ENCODE measurements at places on chromosomes 5 and 9.

- no peak for DNase-seq
Observed at GRCh38 chr5:109877670-109878045, 187.9 kb downstream of the MAN2A1 start.

- no peak for DNase-seq
Observed at GRCh38 chr9:36041506-36041905, 4.8 kb downstream of the RECK start.

GRCh38 chr5:5980538-5980895 lies 397.8 kb downstream of the MED10 start:
- DNase-seq, result no peak

DNA sequence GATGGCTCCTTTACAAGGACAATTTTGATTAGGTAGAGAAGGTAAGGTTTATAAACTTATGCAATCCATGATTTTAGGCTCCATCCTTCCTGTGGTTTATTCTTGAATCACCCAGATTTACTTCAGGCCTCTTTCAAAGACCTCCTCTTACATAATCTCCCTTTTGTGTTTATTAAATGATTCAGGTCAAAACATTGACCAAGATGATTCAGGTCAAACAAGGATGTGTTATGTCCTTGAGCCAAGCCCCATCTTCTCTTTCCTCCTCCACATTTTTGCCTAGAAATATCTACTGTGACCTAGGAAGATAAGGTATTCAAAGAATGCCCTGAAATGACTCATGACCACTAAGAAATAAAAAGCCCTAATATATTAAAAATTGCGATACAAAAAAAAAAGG lies 31.8 kb upstream of the TLR4 start:
- DNase-seq, result no peak

GRCh38 chr5:86974955-86975354 lies 292.7 kb upstream of the RASA1 start:
- no peak for DNase-seq

DNA sequence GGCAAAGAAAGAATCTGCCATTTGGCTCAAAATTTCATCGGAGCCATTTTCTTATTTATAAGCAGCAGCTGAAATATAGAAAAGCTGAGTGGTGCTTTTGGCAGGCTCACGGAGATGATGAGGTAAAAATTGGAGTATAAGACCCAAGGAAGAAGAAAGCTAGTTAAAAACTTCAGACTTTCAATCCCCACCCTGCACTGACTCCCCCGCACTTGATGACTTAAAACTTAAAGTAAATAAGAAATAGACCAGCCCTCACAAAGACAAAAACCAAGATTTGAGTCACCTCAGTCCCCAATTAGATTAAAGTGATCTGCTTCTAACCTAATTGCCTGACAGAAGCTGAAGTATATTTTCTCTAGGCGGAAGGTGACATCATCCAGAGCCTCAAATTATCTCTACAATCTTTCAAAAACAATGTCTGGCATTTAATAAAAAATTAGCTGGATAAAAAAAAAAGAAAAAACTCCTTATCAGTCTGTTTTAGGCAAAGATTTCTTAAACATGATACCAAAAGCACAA lies 124.0 kb upstream of the PJA2 start:
- no peak for DNase-seq
